ENCODE measurements at places on chromosomes 13 and 19.
A peak's percentile ranks its signal among the peaks of the same experiment; 100 is the strongest.

- DNase-seq, result no peak
These were observed 350.7 kb downstream of the UQCRFS1 start for GRCh38 chr19:28862238-28862637.

- no peak for DNase-seq
These were observed 188.3 kb downstream of the KLF12 start for GRCh38 chr13:73945871-73946270.

DNA sequence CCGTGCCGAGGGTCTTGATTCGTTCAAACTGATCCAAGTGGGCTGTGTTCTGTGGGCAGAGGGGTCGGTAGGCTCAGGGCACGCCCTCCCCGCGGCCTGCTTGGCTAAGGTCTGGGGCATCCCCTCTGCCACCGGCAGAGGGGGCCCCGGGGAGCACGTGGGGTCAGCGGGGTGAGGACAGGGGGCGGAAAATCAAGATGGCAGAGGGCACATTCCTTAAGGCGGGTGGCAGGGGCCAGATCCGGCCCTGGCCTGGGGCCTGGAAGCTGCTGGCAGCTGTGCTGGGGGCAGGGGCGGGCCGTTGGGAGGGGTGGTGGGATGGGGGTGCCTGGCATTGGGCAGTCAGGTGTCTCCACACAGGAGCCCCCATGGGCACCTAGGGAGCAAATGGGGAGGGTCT, 10.7 kb downstream of the PRKACA start:
- no peak for DNase-seq

- DNase-seq, result no peak
These were observed 4.5 kb upstream of the EPSTI1 start for GRCh38 chr13:42996584-42996983.

DNA sequence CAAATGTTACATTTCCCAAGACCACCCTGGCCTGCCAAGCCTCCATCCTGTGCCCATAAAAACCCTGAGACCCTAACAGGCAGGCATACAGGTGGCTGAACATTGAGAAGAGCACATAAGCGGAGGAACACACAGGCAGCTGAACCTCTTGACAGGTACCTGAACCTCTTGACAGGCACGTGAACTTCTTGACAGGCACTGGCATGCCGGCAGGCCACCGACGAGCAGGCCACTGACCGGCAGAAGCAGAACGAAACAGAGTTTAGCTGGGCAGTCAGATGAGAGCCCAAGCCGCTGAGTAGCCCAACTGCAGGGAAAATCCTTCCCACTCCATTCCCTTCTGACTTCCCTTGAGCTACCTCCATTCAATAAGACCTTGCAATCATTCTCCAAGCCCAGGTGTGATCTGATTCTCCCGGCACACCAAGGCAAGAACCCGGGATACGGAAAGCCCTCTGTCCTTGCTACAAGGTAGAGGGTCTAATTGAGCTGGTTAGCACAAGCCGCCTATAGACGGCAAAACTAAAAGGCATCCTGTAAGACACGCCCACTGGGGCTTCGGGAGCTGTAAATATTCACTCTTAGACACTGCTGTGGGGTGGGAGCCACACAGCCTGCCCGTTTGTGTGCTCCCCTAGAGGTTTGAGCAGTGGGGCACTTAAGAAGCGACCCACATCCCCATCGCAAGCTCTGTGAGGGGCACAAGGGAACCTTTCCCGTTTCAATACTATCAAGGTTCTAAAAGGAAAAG, 2613.9 kb upstream of the PCDH20 start:
- no peak for DNase-seq

DNA sequence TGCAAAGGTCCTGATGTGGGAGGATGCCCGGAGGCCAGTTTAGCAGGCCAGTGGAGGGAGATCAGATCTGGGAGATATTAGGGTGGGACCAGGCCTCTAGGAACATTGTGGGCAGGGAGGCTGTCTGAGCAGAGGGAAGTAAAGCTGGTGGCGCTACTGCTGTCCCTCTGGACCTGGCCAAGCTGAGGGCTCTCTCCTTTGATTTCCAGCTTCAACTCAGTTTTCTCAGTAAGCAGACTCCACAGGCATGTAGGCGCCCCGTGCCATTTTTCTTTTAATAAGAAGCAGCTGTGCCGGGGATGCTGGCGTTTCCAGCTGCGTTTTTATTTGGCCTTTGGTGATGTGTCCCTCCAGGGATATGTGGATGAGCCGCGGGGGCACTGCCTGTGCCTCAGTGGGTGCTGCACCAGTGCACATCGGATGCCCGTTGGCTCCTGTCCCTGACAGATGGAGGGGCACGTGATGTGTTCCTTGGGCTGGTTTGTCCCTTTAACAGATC, 6.7 kb downstream of the DNM2 start:
- no peak for DNase-seq

GRCh38 chr13:48333976-48334375, 30.4 kb downstream of the RB1 start:
- DNase-seq, result peak; percentile 56

All from epithelial cell of proximal tubule (primary cell).